Left colon (tissue), 2 donors: ENCODE measurements at places on chromosomes 1 and 21.

DNA sequence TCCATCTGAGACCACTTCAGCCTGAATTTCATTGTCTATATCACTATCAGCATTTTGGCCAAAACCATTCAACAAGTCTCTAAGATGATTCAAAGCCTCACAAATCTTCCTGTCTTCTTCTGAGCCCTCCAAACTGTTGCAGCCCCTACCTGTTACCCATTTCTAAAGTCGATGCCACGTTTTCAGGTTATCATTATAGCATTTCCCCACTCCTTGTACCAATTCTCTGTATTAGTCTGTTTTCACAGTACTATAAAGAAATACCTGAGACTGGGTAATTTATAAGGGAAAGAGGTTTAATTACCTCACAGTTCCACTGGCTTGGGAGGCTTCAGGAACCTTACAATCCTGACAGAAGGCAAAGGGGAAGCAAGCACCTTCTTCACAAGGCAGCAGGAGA lies 158.8 kb downstream of the PTPRC start:
- no peak for DNase-seq

GRCh38 chr1:203522237-203522636 lies 28.3 kb downstream of the OPTC start:
- no peak for DNase-seq

GRCh38 chr1:56387071-56387740 lies 192.2 kb downstream of the PLPP3 start:
- no peak for DNase-seq

DNA sequence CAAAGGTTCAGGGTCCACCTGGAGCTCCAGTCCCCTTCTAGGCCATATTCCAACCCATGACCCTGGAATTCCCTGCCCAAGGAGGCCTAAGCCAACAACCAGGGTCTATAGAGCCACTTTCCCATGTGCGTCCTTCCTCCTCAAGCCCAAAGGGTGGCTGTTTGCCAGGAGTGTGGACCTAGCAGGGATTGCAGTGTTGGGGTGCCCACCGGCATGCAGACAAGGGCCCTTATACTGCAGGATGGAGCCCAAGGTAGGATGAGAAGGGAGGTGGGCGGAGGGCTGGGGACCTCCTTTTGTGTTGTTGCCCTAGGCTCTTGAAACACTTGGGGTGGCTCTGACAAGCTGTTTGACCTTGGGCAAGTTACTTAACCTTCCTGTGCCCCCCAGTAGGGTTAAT lies 19.7 kb upstream of the ADGRB2 start:
- no peak for DNase-seq

DNA sequence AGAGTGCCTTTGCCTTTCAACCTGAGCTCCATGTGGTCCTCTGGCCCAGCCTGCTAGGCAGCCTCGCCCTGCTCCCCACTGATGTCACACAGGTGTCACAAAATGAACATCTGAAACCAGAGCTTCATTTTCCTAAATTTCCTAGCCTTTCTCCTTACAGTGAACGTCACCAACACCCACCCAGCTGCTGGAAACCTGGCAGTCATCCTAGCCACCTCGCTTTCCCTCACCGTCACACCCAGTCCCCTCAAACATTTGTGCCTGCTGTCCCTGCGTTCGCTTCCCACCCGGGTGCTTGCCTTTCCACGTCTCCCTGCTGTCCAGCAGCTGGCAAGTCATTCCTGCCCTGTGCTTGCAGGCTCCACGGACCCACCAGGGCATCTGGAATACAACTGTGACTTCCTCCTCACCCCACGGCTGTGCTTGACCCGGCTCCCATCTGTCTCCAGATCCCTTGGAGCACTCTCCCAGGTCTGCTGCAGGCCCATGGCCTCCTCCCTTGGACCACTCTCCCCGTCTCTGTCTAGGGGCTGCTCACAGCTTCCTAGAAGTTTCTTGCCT lies 23.5 kb downstream of the ADARB1 start:
- DNase-seq: no peak

DNA sequence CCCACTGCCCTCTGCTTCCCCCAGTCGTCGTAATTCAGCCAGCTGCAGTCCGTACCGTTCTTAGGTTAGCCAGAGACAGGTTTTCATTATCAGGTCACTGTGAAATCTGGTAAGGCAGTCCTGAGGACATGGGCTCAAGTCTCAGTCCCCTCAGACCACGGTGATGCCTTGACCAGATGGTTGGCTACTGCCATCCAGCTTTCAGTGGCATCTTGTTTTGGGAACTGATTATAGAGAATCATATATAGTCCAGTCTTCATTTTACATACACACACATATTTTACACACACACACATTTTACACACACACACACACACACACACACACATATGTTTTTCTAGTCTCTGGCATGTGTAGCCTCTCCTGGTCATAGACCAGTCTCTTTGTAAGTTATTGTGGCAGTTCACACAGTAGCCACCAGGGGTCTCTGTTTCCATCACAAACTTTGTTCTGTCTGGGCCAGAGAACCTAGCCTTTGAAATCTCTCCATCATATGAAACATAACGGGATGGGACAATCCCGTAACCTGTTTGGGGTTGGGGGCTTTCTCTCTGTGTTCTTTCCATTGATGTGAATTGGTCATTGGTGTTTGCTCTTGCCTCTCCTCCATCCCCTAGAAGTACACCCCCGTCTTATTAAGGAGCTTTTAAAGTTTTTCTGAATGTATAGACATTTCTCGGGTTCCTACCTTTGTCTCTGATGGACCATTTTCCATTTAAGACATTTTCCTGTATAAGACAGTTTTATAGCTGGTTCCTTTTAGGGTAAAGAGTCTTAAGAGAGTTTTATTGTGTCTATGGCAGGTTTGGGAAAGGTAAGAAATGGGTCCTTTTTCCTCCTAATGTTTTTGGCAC lies 8.4 kb upstream of the IKBKE start:
- peak; percentile 82 for DNase-seq

DNA sequence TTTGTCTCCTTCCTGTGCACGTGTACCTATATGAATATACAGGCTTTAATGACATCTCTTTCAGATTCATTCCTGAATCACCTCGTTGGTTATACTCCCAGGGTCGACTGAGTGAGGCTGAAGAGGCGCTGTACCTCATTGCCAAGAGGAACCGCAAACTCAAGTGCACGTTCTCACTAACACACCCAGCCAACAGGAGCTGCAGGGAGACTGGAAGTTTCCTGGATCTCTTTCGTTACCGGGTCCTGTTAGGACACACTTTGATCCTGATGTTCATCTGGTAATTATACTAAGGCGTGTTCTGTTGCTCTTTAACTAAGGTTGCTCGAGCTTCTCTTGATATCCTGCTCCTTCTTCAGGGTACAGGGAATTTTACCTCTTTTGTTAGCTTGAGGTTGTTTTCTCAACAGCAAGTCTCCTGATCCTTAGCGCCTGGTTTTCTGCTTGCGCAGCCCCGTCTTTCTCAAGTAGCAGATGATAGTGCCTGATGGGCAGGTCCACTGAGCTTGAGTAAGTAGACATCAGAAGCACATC lies 55.1 kb downstream of the SLC22A15 start:
- DNase-seq: peak; percentile 21

GRCh38 chr1:231986631-231987336 lies 360.2 kb downstream of the DISC1 start:
- no peak for DNase-seq

GRCh38 chr1:224828691-224829090 lies 100.8 kb upstream of the DNAH14 start:
- no peak for DNase-seq

- DNase-seq: no peak
Observed at GRCh38 chr1:183303901-183304300, 114.3 kb downstream of the NMNAT2 start.
